ENCODE measurements at places on chromosomes 3 and 15. TPM values are rescaled to one million over a fixed set of nuclear protein-coding genes. Genes with fewer than 3 reads are reported as not detected.
A peak's percentile ranks its signal among the peaks of the same experiment; 100 is the strongest.

DNA sequence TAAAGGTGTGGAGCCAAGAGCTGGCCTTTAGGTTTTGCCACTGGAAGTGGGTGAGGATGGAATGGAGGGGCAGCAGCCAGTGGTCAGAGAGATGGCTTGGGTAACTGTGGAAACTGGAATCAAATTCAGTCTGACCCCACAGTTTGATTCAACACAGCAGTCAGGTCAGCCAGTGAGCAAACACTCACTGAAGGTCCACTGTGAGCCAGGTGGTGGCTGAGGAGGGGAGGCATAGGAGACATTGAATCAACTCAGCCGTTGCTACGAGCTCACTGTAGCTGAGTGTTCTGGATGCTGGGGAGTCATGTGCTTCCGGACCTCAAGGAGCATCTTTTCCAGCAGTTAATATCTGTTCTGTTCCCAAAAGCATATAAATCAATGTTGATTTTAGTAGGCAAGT is 37.5 kb downstream of the LPP start:
- no peak for DNase-seq

DNA sequence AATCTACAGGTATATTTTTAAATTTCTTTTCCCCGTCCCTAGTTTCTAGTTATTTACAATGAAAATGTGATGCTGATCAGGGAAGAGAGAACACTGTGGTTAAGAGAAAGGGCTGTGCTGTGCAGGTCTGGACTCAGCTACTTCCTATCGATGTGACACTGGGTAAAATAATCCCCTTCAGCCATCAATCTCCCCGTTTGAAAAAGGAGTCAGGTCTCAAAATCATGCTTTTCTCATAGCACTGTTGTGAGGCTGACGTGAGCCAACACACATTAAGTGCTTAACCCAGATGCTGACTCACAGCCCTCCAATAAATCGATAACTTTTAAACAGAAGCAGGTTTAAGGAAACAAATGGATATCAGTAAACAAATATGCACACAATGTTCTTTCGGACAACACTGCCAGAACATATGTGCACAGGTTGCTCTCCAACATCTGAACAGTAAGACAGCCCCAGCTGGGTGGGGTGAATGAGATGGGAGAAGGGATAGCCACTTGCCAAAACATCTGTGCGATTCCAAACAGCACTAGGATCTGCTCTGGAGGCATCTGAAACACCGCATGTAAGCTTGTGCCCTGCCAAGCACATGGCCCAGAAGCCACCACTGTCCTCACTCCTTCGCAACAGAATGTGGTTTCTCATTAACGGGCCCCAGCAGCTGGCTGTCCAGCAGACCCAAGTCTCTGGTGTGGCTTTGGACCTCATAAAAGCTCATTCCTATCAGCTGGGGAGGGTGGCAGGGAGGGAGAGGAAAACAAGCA is 143.2 kb upstream of the PRICKLE2 start:
- DNase-seq, result peak; percentile 26

- no peak for DNase-seq
These were observed 43.1 kb upstream of the TIPARP start for GRCh38 chr3:156631323-156631722.

DNA sequence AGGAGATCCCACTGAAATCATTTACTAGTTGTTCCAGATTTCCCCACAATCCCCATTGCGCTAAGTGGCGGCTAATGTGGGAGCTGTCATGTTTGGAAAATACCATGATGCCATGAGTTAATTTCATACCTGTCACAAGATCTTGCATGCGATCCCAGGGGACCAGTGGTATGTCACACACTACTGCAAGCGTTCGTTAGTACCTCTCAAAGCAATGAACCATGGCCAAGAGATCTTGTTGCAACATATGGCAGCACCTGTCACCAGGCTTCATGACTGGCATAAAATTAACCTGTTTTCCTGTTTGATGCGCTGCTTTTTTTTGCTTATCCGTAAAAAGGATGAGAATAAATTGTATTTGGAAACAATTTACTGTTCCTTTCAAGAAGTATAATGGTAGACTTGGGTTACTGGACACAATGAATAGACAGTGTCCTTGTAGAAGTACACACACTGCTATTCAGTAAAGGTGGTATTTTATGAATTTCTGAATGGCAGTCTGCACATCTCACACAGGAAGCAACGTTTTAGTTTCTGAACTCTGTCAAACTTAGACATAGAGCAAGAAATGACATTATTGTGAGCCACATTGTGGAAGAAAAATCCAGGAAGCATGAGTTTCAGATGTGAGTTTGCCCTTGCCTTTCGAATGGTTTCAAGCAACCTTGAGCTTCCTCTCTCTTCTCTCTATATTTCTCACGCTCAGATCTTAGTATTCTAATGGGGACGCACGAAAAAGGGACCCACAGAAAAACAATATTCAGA is 81.9 kb downstream of the CHL1 start:
- DNase-seq, result no peak

DNA sequence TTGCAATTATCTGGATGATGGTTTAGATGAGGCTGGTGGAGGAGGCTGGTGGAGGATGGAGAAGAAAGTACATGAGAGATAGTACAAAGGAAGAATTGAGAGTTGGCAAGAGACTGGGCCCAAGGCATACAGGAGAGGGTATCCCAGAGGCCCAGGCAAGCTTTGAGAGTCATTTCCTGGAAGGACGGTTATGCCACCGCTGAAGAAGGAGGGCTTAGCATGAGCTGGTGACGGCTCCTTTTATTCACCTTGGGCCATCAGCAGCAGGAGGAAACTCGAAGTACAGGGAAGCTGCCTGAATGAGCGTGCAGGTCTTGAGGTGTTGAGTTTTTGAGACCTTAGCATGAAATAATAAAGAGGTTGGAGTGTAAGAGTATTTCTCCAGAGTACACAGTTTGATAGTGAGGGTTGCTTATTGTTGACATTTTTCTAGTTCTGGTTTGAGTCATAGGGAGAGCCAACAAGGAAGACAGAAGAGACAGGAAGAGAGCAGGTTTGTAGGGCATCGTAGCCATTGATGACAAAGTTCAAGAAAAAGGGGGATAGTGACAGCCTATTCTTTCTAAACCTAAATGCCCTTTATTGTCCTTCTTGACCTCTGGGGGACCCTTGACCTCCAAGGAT is 13.8 kb downstream of the THSD4 start:
- DNase-seq, result no peak

GRCh38 chr3:18238746-18239331 is 186.3 kb downstream of the SATB1 start:
- DNase-seq, result no peak

DNA sequence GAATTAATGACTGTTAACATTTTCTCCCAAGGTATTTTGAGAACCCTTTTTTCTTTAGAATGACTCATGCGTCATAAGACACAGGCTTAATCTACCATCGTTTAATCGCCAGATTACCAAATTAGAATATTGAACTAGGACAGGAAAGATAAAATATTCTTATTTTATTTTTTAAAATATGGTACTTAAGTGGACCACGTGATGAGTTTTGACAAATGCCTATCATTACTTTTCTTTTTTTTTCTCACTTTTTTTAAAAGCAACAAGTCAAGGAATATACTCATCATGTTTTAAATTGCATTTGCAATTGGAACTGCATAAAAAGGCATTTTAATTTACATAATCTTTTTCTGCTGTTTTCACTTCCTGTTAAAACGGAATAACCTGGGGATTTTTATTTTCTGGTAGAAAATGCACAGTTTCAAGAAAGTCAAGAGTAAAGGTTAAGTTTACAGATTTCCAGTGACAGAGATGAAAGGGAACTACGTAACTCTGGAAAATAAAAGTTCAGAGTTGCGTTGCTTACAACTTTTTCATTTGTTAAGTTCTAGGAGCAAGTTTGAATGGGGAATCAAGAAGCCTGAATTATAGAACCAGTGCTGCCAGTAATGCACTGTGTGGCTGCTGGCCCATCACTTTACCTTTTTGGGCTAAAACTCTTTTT is 23.6 kb downstream of the SIAH2 start:
- DNase-seq, result no peak

GRCh38 chr15:98668566-98669308 is 20.4 kb downstream of the IGF1R start:
- peak; percentile 23 for DNase-seq

GRCh38 chr3:52298149-52299098 is 10.8 kb downstream of the GLYCTK start:
- DNase-seq, result peak; percentile 79

GRCh38 chr3:163927521-163927920 is 1150.8 kb downstream of the SI start:
- no peak for DNase-seq

- no peak for DNase-seq
These were observed 107.4 kb downstream of the TPRA1 start for GRCh38 chr3:127483005-127483641.

DNA sequence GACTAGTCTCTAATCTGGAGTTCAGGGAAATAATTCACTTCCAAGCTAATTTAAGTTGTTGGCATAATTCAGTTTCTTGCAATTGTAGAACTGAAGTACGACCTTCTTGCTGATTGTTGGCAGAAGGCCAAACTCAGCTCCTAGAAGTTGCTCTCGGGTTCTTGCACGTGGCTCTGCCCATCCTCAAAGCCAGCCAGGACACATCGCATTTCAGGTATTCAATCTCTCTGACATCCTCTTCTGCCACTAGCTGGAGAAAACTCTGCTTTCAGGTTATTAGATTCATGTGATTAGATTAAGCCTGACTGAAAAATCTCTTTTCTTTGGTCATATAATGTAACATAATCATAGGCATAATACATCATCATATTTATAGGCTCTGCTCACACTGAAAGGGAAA is 362.0 kb downstream of the ZPLD1 start:
- no peak for DNase-seq

DNA sequence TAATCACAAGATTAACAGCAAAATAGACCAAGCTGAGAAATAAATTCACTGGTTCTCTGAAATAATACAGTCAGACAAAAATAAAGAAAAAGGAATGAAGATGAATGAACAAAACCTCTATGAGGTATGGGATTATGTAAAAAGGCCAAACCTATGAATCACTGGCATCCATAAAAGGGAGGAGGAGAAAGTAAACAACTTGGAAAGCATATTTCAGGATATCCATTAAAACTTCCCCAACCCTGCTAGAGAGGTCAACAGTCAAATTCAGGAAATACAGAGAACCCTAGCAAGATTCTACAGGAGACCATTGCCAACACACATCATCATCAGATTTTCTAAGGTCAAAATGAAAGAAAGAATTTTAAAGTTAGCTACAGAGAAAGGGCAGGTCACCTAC is 649.7 kb upstream of the CBLB start:
- no peak for DNase-seq

DNA sequence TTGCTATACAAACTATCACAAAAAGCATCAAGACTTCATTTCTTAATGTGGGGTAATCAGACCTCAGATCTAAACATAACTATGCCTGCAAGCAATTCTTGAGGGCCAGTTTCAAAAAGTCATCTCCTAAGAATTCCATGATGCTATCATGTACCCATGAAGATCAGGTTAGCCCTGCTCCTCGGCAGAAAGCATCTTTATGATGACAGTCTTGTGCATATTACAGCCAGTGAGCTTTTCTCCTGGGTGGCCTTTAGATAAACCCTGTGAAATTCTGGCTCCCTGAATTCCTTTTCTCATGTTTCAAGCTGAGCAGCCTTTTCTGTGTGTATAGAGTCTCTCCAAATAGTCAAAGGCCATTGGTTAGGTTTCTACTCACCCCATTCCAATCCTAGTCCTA is 201.9 kb upstream of the MCTP2 start:
- DNase-seq, result no peak

DNA sequence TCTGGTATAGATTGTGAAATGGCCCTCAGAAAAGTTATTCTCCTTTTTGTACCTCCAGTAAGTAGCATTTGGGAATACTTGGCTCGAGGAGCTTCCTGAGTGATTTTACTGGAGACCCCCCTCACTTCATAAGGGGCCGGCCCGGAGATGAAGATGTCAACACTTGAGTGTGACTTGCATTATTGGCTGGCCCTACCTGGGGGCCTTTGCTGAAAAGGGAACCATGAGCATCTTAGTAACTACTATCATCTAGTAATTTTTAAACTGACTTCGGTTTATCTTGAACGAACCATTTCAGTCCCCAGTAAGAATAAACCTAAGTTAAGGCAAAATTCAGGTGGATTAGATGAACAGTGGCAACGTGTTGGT is 1.3 kb downstream of the FAIM start:
- no peak for DNase-seq

- DNase-seq, result no peak
These were observed 249.9 kb downstream of the CACNA2D3 start for GRCh38 chr3:54372232-54372631.

DNA sequence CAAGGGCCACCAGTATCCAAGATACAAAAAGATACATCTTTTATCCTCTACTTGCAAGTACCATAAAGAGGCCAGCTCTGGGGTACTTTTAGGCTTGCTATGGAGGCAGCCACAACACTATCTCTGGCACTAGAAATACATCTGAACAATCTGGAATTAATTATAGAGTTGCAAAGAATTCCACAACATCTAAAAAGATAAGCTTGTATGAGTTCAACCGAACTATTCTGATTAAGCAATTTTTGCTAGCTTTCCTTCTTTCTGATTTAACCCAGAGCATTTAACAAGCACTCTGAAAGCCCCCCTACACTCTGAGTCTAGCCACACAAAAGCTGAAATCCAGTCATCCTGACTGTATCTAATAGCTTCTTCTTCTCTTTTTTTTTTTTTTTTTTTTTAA is 95.4 kb downstream of the FRMD5 start:
- DNase-seq, result no peak

- DNase-seq, result no peak
These were observed 74.6 kb upstream of the SNRPA1 start for GRCh38 chr15:101369676-101370075.

- peak; percentile 54 for DNase-seq
These were observed 20.6 kb downstream of the MYH15 start for GRCh38 chr3:108489776-108490175.

DNA sequence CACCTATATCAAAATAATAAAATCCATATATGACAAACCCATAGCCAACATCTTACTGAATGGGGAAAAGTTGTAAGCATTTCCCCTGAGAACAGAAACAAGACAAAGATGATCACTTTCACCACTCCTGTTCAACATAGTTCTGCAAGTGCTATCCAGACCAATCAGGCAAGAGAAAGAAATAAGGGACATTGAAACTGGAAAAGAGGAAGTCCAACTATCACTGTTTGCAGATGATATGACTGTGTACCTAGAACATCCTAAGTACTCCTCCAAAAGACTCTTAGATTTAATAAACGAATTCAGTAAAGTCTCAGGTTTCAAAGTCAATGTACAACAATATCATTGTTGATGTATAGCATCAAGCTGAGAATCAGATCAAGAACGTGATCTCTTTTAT is 35.6 kb upstream of the FGF7 start:
- DNase-seq, result no peak

Gene ACP3
- polyA plus RNA-seq, result 5.2 TPM

Gene MAPKAPK3
- polyA plus RNA-seq, result 40.9 TPM

Gene ACAN
- 0.13 TPM for polyA plus RNA-seq

Gene ACSBG1
- 0.47 TPM for polyA plus RNA-seq

Gene USP4
- polyA plus RNA-seq, result 26.5 TPM

Gene SYNM
- 9.7 TPM for polyA plus RNA-seq

Gene UBE3A
- 60.3 TPM for polyA plus RNA-seq

Gene NOX5
- not detected for polyA plus RNA-seq

Gene ZCWPW2
- 1.8 TPM for polyA plus RNA-seq

Gene GHSR
- not detected for polyA plus RNA-seq

Gene LMCD1
- polyA plus RNA-seq, result 347 TPM

Gene ISLR
- 32.0 TPM for polyA plus RNA-seq

Gene QTRT2
- polyA plus RNA-seq, result 7.8 TPM

Gene PPM1L
- 5.1 TPM for polyA plus RNA-seq

Gene ZNF860
- polyA plus RNA-seq, result 0.32 TPM

Data from hepatocyte (in vitro differentiated cells).